ENCODE measurements at places on chromosomes 16 and 17.

- DNase-seq = no peak
Observed at GRCh38 chr16:53840456-53840855, 136.5 kb downstream of the FTO start.

DNA sequence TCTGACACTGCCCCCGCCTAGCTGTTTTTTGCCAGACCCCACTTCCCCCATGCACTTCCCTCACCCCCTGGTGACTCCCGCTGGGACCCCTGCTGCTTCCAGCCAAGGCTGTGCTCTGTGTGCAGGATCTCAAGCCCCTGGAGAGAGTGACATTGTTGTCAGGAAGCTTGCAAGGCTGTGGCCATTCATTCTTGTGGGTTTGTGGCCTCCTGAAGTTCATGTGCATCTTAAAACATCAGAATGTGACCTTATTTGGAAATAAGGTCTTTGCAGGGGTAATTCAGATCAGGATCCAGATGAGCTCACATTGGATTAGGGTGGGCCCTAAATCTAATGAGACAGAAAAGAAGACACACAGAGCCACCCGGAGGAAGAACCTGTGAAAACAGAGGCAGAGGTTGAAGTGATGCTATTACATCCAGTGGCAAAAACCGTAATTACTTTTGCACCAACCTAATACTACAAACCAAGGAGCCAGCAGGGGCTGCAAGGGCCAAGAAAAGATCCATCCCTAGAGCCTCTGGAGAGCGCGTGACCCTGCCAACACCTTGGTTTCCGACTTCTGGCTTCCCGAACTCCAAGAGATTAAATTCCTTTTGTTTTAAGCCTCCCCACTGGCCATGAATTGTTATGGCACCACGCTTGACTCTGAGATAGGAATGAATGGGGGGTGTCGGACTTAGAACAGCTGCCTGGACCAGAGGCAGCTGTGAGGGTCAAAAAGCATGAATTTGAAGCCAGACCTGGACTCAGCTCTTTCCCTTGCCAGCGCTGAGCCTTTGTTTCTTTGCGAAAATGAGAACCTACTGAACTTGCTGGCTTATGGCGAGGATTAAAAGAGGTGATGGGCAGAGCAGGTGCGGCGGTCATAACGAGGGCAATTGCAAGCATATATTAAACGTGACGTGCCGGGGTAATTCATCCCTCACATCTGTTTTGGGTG is 75.5 kb downstream of the BMERB1 start:
- DNase-seq = no peak

DNA sequence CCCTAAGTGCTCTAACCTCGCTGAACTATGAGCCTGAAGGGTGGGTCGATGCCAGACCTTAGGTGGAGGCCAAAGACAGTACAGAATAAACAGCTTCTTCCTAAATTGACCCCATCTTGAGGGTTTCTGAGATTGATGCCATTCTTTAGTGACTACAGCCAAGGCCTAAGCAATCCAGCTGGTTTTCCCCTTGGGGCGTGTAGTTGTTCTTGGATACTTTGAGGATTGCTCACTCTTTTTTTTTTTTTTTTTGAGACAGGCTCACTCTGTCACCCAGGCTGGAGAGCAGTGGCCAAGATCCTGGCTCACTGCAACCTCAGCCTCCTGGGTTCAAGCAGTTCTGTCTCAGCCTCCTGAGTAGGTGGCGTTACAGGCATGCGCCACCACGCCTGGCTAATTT is 2.0 kb downstream of the OVCA2 start:
- DNase-seq = no peak

DNA sequence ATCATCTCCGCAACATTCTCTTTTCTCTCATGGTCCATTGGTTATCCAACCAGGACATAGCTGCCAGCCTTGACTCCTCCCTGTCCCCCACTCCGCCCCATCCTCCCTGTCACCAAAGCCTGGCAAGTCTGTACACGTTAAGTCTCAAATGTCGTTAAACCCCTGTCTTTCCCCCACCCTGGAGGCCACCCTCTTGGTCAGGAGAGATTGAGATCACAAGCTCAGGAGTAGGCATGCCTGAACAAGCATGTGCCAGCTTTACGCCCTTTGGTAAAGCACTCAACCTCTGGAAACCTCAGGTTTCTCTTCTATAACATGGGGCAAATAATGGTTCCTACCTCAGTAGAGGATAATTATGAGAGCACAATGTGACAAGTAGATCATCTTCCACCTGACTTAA is 38.1 kb upstream of the CCL1 start:
- no peak for DNase-seq

DNA sequence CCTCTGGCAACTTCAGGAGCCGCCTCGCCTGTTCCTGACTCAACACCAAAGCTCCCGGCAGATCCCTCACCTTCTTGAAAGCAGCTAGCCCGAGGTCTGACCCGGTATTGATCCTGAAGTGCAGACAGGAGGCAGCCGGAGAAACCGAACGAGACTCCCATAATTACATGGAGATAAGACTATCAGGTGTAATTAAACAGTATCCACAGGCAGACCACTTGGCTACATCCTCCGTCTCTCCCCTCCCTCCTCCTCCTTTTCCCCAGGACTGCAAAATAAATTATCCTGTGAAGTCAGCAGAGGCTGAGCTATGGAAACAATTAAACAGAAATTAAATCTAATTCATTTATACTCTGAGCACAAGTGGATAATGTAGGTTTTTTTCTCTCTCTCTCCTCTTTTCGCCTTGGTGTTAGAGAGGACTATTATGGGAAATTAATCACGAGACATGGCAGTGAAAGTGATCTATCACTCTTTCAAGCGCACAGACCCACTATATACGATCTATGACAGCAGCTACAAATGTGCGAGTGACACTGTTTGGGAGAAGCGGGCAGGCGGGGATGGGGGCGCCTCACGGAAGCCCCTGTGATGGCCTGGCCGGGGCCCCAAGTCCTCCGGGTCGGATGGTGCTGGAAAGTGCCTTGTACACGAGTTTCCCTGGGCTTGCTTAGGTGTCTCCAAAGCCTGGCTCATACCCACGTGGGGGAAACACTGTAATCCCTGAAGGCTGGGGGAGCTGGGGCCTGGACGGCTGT is 92.8 kb downstream of the RBFOX3 start:
- no peak for DNase-seq

DNA sequence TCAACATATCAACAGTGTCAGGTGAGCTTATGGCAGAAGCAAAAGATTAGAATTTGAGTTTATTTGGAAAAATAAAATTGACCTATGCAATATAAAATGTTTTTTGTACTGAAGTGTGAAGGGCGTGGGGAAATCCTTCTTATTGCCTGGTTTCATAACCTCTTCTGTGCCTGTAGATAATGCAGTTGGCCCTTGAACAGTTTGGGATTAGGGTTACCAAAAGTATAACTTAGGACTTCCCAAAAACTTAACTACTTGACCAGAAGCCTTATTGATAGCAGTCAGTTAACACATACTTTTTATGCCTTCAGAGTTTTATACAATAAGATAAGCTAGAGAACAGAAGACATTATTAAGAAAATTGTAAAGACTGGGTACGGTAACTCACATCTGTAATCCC is 66.0 kb downstream of the TMC6 start:
- no peak for DNase-seq

GRCh38 chr16:89727406-89728120 is 6.2 kb downstream of the ZNF276 start:
- DNase-seq = no peak

DNA sequence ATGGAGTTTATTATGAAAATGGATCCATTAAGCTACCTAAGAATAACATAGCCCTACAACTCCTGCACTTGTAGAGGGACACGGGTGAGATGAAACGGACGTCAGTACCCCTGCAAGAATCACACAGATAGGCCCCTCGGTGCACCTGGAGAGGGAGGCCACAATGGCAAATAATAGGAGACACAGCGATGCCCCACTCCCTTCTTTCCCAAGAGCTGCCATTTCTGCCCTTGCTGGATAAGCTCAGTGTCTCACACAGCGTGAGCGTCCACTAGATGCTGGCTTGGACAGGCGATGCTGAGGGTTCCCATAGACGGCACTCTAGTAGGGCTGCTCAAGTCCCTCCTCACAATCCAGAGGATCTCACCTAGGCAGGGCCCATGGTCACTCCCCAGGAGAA is 67.8 kb downstream of the ADCY9 start:
- no peak for DNase-seq

GRCh38 chr17:63635787-63636186 is 13.6 kb downstream of the MAP3K3 start:
- DNase-seq = no peak

GRCh38 chr16:23729503-23730424 is 16.7 kb upstream of the ERN2 start:
- no peak for DNase-seq

GRCh38 chr17:66944351-66945146 is 20.0 kb upstream of the CACNG4 start:
- no peak for DNase-seq

GRCh38 chr17:56978441-56979090 is 635 bp downstream of the SCPEP1 start:
- no peak for DNase-seq

GRCh38 chr17:45783593-45784292 is 377 bp upstream of the CRHR1 start:
- no peak for DNase-seq

GRCh38 chr17:5418858-5419355 is 555 bp downstream of the NUP88 start:
- DNase-seq = peak; percentile 24

DNA sequence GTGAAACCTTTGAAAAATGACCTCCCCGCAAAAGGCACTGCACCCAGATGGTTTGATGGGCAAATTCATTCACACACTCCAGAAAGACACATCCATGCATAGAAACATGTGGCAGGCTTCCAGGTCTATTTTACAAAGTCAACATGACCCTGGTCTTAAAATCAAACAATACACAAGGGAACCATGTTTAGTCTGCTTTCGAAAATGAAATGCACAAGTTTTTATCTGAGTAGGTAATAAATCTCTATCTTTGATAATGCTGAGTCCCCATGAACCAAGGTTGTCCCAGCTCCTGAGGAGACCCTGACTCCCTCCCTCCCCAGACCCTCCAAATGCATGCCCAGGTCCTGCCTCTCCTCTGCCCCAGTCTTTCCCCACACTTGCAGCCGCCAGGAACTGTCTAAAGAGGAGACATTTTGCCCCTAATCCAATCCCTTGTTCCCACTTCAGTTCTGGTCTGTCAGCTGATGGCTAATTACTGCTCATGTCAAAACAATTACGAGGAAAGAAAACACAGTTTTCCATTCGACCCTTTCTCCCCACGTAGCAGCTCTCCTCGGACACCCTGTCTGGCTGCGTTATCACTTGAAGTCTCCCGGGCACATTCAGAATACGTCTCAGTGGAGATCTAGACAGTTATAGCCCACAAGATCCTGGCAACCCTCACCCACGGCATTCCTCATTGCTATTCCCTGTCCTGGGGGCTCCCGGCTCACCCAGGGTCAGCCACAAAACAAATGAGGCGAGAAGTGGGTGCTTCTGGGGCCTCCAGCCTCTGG is 68.8 kb upstream of the RCVRN start:
- no peak for DNase-seq

GRCh38 chr17:10735821-10736220 is 6.0 kb upstream of the TMEM220 start:
- DNase-seq = no peak

GRCh38 chr17:15321556-15322251 is 19.7 kb downstream of the TEKT3 start:
- no peak for DNase-seq

DNA sequence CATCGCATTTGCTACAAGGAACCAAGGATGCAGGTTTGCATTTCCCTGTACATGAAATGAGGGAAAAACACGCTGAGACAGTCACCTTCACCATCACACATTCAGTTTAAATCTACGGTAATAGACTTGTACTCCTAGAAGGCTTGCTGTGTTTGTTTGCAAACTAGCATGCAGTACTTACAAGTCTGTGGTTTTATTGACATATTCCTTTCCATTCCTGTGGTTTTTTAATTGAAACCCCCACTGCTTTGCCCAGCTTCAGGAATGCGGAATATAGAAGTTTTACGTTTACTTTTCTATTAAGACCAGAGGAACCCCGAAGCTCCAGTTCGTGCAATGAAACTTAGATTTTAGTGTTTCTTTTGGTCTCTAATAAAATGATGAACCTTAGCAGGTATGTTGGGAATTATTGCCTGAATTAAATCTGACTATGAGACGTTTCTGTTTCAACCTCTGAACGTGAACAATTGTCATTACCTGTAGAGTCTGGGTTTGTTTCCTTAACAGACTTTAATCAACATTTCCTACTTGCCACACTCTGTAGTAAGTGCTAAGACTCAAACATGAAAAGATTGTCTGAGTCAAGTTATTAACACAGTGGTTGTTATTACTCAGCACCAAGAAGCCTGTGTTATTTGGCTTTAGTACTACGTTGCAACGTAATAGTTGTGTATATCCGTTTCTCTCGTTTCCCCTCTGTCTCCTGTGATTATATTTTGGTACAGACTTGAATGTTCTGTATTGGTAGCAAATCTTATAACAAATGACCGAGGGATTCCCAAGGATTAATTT is 793.3 kb upstream of the GOT2 start:
- no peak for DNase-seq

- DNase-seq = no peak
Observed at GRCh38 chr17:73589363-73589980, 54.8 kb downstream of the SDK2 start.

DNA sequence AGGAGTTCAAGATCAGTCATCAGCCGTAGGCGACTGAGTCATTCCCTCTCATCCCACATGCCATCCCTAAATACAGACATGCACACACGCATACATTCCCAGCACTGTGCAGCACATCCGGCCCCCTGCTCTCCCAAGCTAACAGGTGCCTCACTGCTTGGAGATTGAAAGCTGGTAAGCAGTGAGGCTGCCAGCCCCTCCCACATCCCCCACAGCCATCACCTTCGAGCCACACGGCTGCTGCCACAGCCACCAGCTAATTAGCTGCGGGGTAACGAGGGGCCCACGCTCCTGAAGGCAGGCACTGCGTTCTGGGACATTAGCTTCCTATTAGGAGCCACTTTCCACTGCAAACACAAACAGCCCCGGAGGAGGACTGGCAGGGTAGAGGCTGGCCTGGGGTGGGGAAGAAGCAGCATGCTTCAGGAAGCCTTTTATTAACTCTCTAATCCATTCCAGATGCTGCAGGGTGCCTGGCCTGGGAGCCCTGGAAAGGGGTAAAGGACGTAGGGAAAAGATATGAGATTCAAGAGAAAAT is 179.6 kb downstream of the CCT6B start:
- no peak for DNase-seq

- DNase-seq = no peak
Observed at GRCh38 chr16:11254913-11255736, 879 bp downstream of the SOCS1 start.

- no peak for DNase-seq
Observed at GRCh38 chr17:79794659-79795511, 2.0 kb downstream of the CBX8 start.
